ENCODE measurements at places on chromosomes 7 and 10.

DNA sequence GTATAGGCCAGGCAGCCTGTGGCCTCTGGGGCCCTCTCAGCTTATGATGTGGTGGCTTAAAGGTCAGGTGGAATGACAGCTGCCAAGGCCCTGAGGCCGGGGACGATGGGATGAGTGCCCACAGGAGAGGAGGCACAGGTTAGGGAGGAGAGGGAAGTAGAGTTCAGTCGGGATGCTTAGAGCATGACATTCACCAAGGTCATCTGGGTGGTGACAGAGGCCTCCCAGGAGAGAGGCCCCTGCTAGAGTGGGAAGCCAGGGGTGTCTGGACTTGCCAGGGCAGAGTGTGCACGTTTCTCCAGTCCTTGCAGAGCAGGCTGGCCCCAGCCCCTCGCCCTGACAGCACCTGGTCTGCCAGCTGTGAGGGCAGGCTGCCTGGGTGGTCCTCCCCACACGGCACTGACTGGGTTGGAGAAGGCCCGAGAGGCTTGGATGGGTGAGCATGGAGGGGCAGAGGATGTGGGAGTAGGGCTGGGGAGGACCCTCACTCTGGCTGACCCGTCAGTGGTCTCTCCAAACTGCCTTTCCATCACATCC, 1.5 kb downstream of the CALHM1 start:
- DNase-seq = no peak

DNA sequence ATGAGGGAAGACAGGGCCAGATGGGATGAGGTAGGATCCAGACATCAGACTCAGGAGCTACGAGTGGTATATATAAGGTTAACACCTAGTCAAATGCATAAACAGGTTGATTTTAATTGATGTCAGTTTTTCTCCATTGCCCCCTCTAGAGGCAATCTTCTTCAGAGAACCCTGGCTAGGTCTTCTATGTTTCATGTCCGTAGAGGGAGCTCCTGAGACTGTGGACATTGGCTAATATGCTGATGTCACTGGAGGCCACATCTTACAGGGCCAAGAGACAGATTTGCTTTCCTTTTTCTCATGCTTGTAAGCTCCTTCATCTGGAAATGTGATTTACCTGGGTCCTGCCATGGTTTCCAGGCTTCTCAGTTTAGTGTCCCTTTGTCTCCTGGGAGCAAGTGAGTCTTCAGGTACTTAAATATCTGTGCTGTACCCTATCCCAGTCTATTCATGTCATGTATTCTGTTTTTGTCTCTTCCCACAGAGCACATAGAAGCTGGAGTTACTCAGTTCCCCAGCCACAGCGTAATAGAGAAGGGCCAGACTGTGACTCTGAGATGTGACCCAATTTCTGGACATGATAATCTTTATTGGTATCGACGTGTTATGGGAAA, 161.6 kb upstream of the PRSS1 start:
- no peak for DNase-seq

DNA sequence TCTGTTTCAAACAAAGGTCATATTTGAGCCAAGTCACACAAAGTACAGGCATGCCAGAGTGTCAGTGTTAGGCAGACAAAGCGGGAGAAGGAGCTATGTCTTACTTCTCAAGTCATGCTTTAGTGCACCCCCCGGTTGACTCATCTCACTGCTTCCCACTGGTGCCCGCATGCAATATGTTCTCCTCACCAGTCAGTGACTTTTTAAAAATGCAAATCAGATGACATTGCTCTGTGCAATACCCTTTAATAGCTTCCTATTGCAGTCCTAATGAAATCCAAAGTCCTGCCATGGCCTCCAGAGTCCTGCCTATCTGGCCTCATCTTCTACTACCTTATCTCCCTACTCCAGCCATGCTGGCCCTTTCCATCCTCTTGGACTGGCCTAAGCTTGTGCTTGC, 429.1 kb downstream of the ACTR3B start:
- DNase-seq = no peak

DNA sequence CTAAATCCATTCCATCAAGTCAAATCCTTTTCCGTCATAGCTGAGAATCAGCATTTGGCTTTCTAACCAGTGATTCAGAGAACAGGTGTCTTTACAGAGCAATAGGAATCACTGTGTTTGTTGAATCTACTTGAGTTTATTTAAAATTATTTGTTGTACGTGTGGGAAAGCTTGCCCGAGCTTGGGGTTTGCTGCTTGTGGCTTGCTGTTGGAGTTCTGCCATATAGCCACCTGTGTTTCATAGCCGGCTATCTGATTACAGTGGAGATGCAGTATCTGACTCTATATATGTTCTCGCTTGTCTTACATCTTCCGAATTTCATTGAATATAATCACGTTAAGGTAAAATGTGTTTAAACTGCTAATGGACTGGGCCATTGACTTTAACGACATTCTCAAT, 274.3 kb upstream of the MKI67 start:
- no peak for DNase-seq

DNA sequence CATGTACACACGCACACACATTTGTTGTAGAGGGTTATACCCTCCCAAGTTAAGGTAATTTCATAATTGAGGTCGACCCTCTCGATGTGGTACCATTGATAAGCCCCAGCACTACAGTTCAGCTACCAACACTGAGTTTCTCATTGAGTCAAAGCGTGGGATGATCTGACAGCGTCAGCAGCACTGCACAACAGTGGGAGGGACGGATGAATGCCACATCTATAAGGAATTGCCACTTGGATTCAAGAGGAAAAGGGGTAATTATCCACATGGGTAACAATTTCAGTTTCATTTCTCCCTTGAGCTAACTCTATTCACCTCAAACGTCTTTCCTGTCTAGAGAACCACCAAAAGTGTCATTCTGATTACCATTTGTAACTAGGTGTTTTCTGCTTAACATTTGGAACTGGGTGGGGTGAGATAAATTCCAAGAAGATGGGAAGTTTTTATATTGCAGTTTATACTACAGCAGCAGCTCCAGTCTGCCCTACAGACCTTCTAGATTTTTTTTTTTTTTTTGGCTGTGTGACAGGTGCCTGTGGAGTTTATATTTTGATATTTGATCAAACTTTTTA, 342.9 kb downstream of the AUTS2 start:
- no peak for DNase-seq

GRCh38 chr7:24059775-24060174, 224.2 kb upstream of the NPY start:
- no peak for DNase-seq

DNA sequence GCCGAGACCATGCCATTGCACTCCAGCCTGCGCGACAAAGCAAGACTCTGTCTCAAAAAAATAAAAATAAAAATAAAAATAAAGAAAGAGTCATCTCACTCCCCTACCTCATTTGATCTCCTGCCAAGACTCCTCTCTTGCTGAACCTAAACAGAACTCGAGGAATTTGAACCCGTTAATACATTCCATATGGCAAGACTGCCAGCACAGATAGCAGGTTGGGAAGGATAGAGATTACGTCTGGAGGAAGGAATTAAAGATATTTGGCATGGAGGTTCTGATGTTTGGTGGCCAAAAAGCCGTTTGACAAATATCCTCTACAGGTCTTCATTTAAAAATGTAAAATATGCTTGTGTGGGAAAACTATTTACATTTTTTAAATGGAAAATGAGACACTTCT, 549.6 kb downstream of the HTR7 start:
- no peak for DNase-seq

DNA sequence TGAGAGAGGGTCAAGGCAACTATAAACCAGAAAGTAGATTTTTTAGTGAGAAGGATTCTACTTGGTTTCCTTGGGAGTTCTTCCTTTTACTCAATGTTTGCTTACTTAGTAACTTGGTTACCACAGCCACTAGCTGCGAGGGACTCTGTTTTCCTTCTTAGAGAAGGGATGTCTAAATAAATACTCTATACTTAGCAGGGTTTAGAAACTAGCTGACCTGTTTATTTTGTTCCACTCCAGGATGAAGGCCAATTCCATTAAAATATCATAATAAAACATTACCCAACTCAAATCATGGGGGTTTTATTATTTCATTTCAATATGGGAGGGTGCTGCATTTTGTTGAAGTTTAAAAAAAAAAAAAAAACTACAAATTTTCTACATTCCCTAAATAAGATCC, 87.3 kb downstream of the PPP1R3A start:
- DNase-seq = no peak

GRCh38 chr7:134669845-134670373, 23.3 kb downstream of the BPGM start:
- no peak for DNase-seq

GRCh38 chr7:73879977-73880681, 19.2 kb downstream of the TMEM270 start:
- DNase-seq = no peak

GRCh38 chr10:62498271-62498670, 124.1 kb downstream of the ZNF365 start:
- no peak for DNase-seq

DNA sequence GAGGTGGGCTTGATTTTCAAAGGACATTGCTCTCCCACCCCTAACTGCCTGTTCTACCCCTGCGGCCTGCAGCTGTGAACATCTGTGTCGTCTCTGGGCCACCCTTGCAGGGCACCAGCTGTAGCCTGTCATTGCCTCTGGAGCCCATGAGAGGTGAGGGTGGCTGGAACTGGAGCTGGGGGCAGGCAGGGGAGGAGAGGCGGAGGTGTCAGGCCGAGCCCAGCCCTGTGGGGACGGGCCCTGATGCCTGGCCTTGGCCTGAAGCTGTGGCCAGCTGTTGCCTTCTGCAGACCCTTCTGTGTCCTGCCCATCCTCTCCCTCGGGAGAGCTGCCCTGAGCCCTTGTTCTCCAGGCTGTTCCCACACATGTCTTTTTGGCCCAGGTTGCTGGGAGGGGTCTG, 44.5 kb downstream of the PALD1 start:
- no peak for DNase-seq

- no peak for DNase-seq
These were observed 167.2 kb downstream of the WNT2 start for GRCh38 chr7:117155694-117156093.

Data from GOT3 (cell line).